Adipocyte (in vitro differentiated cells): ENCODE measurements at places on chromosomes 11 and 22.

DNA sequence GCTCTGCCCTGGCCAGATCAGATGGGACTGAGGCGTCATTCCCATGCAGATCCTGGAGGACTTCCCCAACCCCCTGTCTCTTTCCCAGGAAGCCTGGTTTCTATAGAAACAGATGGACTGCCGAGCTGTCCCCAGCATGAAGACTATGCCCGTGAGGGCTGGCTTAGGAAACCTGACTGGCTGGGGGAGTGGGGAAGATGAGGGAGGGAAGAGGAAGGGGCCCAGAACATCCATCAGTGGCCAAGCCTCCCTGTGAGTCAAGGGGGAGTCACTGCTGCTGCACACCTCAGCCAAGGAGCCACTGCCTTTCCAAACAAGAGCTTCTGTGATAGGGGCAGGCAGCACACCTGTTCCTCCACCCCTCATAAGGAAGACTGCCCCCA, 5.8 kb downstream of the TP53I11 start:
- DNase-seq = no peak

GRCh38 chr11:120054016-120054752, 83.7 kb downstream of the TRIM29 start:
- no peak for DNase-seq

GRCh38 chr11:112016765-112017376, 8.3 kb upstream of the DLAT start:
- peak; percentile 89 for DNase-seq

- no peak for DNase-seq
Measured at GRCh38 chr11:72981971-72982685, 160.0 kb downstream of the FCHSD2 start.

DNA sequence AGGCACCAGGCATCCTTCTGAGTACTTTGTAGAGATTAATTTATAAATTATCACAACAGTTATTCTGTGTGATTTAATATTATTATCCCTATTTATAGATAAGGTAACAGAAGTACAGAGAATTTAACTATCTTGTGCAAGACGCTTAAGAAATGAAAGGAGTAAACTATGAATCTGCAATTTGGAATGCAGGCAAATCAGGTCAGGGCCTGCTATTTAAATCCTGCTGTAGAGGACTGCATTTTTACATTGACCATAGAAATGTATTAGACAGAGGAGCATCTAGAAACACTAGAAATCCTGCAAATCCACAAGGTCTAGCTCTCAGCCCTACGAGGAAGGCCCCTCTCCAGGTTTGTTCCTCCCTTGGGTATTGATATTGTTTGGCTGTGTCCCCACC, 336.2 kb downstream of the ETS1 start:
- peak; percentile 77 for DNase-seq

GRCh38 chr22:41638748-41639147, 17.7 kb downstream of the XRCC6 start:
- DNase-seq = no peak

DNA sequence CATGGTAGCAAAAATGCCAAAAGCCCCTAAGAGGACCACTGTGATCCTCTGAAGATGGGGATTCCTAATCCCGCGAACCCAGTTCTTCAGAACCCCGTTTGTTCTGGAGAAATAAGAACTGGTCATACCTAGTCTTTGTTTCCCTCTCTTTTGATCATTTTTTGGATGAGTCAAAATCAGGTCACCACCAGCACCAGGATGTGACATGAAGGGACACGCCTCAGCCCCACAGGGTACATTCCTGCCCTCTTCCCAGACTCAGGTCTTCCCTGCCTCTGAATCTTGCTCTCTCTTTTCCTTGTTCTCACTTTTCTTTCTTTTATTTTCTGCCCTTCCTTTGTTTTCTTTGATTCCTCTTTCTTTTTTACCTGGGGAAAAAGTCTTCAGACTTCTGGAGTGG, 14.6 kb upstream of the ANO1 start:
- DNase-seq = no peak

DNA sequence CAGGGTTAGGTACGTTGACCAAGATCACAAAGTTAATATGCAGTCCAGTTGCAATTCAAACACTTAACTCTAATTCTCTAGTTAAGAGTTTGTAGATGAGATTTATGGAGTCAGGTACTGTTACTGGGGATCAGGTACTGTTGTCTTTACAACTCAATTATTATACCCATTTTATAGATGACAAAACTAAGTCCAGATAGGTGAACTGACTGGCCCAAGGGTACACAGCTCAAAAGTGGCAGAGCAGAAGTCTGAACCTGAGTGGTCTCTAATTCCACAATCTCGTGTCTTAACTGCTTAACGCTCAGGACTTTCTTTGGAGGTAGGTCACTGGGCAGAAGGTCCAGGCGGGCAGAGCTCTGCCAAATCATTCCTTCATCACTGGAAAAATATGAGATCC, 77.5 kb downstream of the DSCAML1 start:
- DNase-seq = no peak

DNA sequence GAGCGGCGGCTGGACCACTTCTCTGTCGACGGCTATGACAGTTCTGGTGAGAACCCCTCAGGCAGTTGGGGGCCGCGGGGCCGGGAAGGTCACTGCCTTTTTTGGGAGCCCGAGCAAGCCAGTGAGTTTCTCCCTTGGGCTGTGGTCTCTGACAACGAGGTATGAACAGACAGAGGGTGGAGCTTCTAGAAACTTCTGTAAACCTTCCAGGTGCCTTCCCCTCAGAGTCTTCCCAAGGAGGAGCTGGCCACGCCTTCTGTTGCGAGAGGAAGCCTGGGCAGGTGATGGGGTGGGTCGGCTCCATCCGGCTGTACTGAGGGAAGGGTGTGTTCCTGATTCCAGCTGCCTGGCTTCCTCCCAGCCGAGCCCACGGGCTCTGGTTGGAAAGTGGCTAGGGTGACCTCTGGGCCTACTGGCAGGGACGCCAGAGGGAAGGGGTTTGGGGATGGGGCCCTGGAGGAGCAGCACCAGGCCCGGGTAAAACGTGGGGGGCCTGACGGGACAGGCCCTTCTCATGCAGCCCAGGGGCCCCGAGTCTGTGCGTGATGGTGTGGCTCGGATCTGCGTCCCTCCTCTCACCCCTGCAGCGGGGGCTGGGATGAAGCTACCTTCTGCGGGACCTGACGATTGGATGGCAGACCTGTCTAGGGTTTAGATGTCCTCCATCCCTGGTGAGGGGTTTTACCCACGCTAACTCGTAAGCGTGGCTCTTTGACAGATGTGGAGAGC, 110.8 kb downstream of the KCNQ1OT1 start:
- DNase-seq = no peak
